ENCODE measurements at places on chromosomes 1 and 21.

DNA sequence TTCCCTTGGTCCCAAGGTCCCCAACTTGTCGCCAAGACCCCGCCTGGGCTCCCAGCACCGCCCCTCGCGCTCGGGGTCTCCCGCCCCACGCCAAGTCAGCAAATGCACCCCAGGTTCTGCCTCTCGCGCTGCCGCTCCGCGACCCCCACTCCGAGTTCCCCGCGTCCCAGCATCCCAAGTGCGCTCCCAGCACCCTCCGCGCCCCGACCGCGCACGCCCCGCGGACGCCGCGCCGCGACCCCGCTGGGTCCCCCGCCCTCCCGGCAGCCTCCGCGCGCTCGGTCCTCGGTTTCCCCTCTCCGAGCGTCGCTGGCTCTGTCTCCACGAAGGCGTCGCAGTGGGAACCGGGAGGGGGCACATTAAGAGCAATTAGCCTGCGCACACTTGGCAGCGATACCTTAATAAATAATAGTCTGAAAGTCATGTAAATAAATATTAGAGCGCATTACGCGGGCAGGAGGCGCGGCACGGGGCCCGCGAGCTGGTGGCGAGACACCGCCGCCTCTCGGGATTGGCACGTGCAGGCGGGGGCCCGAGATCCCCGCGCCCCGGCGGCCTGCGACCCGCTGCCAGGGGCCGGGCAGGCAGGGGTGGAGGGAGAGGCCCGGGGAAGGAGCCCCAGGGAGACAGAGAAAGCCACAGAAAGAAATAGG, 75.9 kb downstream of the VWA5B1 start:
- no peak for DNase-seq

DNA sequence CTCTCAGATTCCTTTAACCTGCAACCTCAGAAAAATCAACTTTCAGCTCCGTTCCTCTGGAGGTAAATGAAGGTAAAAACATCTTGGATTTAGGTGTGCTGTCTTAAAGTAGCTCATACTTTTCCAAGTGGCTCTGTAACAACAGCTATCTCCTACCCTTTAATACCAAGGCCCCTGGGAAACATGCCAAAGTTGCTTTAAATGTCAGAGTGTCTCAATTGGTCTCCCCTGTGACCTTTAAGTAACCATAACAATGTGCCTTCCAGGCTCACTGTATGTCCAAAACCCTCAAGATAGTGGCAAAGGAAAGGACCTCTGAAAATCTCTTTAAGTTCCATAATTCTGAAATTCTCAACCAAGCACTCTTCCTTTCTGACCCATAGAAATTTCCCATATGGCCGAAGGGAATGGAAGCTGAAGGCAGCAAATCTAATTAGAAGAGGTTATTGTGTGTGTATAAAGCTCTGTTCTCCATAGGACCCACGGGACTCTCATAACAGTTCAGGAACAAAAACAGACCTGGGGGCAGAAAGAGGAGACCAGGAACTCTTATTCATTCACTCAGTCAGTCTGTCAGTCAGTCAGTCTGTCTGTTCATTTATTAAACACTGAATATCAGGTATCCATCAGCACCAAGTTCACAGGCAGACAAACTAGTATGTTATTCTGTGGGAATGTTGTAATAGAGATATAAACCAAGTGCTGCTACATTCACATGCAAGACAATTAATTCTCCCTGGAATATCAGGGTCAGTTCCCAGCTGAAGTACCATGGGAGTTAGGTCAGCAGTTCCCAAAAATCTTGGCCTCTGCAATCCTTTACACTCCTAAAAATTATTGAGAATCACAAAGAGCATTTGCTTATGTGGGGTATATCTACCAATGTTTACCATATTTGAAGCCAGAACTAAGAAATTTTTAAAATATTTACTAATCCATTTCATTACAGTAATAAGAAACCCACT, 19.1 kb downstream of the ASTN1 start:
- DNase-seq = no peak

GRCh38 chr1:150233359-150234308, 2.3 kb downstream of the ANP32E start:
- no peak for DNase-seq

DNA sequence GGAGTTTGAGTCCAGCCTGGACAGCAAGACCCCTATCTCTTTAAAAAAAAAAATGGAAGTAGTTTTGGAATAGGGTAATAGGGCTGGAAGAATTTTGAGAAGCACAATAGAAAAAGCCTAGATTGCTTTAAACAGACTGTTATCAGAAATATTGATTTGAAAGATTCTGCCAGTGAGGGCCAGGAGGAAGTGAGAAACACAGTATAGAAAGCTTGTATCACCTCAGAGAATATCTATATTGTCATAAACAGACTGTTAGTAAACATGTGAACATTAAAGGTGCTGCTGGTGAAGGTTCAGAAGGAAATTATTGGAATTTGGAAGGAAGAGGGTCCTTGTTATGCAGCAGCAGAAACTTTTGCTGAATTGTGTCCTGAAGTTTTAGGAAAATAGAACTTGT, 24.8 kb upstream of the PSEN2 start:
- DNase-seq = no peak

DNA sequence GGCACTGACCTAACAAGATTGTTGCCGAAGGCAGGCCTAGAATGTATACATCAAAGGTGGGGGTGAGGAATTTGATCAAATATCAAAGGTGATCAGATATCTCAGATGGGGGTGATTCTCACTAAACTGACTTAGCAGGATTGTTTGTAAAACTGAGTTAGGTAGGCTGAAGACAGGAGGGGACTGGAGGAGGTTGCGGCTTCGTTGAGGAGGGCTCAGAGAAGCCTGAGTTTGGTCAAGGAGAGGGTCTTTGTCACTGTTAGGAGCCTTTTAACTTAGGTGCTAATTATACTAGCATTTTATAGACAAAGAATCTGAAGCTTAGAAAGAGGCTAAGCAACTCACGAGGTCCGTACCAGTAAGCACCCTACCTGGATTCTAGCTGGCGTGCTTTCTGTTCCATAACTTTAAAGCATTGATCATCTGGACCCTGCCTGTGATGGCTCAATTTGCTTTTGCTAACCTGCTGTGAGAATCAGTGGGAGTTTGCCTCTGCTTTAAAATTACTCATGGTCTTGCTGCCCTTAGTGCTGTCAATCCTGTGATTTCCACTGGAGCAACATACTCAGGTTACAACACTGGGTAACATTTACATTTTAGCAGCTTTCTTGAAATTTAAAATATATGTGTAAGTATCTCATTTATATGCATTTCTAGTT, 49.8 kb downstream of the ITSN1 start:
- DNase-seq = no peak

- DNase-seq = no peak
These were observed 10.2 kb downstream of the SLC45A3 start for GRCh38 chr1:205670150-205670446.

DNA sequence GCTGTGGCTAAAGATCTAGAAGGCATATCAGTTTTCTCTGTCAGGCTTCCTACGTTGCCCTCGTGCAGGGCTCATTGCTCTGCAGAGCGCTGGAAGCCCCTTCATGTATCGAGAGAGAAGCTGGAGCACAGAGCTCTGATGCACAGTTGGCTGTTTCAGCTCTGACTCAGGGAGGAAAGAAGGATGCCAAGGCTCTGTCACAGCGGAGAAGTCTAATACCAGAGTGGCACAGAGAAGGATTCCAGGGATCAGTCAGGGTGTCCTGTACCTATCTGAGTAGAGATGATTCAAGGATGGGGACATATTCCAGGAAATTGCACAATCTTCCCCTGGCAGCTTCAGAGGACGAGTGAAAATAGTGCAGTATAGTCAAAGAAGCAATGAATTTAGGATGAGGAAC, 179.2 kb upstream of the FMN2 start:
- DNase-seq = no peak

DNA sequence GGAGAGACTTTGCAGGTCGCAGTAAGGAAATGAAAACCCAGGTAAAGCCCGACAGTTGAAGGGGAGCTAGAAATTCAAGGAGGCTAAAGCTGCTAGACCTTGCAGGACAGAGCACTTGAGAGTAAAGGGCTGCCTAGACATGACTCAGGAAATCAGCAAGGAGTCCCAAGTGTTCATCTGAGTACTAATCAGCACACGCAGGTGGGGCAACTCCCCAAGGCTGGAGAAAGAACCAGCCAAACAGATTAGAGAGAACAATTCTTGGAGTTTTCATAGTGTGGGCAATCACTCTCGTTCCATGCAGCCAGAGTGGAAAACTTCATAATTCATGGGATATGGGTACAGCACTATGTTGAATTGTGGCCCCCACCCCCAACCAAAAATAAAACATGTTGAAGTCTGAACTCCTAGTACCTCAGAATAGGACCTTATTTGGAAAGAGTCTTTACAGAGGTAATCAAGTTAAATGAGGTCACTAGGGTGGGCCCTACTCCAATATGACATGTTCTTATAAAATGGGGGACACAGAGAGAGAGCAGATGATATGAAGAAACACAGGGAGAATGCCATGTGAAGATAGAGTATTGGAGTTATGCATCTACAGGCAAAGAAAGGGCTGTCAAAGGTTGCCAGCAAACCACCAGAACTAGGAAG, 28.0 kb downstream of the SYDE2 start:
- DNase-seq = no peak

DNA sequence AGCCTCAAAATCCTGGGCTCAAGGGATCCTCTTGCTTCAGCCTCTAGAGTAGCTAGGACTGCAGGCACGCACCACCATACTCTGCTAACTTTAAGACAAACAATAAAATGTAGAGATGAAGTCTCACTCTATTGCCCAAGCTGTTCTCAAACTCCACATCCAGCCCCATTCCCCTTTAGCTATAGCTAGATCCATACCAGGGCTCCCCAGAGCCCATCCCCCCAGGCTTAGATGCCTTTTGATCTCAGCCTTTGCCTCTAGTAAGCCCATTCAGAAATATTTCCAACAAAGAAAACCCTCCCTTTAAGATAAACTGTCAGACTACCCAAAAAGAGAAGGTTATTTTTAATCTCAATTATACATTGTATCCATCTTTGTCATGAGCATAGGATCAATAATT, 325.4 kb downstream of the CHRM3 start:
- DNase-seq = no peak

GRCh38 chr1:111219557-111220286, 7.8 kb upstream of the CHI3L2 start:
- no peak for DNase-seq

- DNase-seq = no peak
These were observed 84.0 kb downstream of the CD247 start for GRCh38 chr1:167434306-167434705.

- DNase-seq = no peak
These were observed 48.3 kb upstream of the LBR start for GRCh38 chr1:225476100-225476511.

Measured in NCI-H1436 treated with DMSO at 0.1 percent for 48 hours (cell line).